A549 treated with GW870086 at 1 μM for 4 hours (cell line): ENCODE measurements at places on chromosomes 5 and 9. TPM values are rescaled to one million over a fixed set of nuclear protein-coding genes. Genes with fewer than 3 reads are reported as not detected.

The RAB3C gene
- total RNA-seq = 0.23 TPM in 1 of 5 replicates, not detected in the others

The LURAP1L gene
- 23.6 to 33.9 TPM (median 32.4 TPM) in 5 replicates for total RNA-seq

The ZFP2 gene
- total RNA-seq = not detected in 5 replicates

The SOHLH1 gene
- 0.10 TPM in 1 of 5 replicates, not detected in the others for total RNA-seq

The TNFSF15 gene
- total RNA-seq = 0.13 to 0.17 TPM (median 0.15 TPM) in 5 replicates

The PCDHA9 gene
- total RNA-seq = 0.02 to 0.07 TPM in 2 of 5 replicates, not detected in the others

The TBC1D2 gene
- 7.8 to 10.5 TPM (median 10.2 TPM) in 5 replicates for total RNA-seq

The CDH9 gene
- total RNA-seq = not detected in 5 replicates

The PCDHGA10 gene
- total RNA-seq = 0.02 TPM in 1 of 5 replicates, not detected in the others

The TCF7 gene
- 9.9 to 12.3 TPM (median 11.3 TPM) in 5 replicates for total RNA-seq

The NME5 gene
- not detected in 5 replicates for total RNA-seq

The PCDHA12 gene
- 2.5 to 3.4 TPM (median 3.1 TPM) in 5 replicates for total RNA-seq

The KIF4B gene
- total RNA-seq = 0.06 TPM in 1 of 5 replicates, not detected in the others

The GFI1B gene
- not detected in 5 replicates for total RNA-seq

The SPATA31D4 gene
- total RNA-seq = not detected in 5 replicates

The IFNA2 gene
- total RNA-seq = not detected in 5 replicates

The PRRX2 gene
- 6.6 to 12.9 TPM (median 12.4 TPM) in 5 replicates for total RNA-seq

The ZNF354C gene
- total RNA-seq = 0.50 to 1.0 TPM (median 0.70 TPM) in 5 replicates

The GLRA1 gene
- total RNA-seq = not detected in 5 replicates

The CARTPT gene
- total RNA-seq = not detected in 5 replicates

The NOL6 gene
- 65.8 to 74.5 TPM (median 71.7 TPM) in 5 replicates for total RNA-seq

The SIT1 gene
- not detected in 5 replicates for total RNA-seq

The IL3 gene
- not detected in 5 replicates for total RNA-seq

The FBP1 gene
- total RNA-seq = not detected in 5 replicates

The SPATA31E1 gene
- total RNA-seq = not detected in 5 replicates

The SPIN1 gene
- 28.8 to 40.6 TPM (median 35.5 TPM) in 5 replicates for total RNA-seq

The PSMD5 gene
- 27.9 to 34.2 TPM (median 31.0 TPM) in 5 replicates for total RNA-seq

The ZSWIM6 gene
- 4.2 to 5.7 TPM (median 5.5 TPM) in 5 replicates for total RNA-seq

The PCDHGB2 gene
- total RNA-seq = 0.05 to 0.19 TPM (median 0.10 TPM) in 5 replicates

The MYMK gene
- total RNA-seq = not detected in 5 replicates

The SGTB gene
- 6.3 to 8.7 TPM (median 7.1 TPM) in 5 replicates for total RNA-seq

The AIF1L gene
- 1.6 to 2.4 TPM (median 1.7 TPM) in 5 replicates for total RNA-seq

The CTXN3 gene
- total RNA-seq = not detected in 5 replicates

The PRRT1B gene
- total RNA-seq = 0.15 to 0.69 TPM (median 0.47 TPM) in 4 of 5 replicates, not detected in the other

The SOX30 gene
- 0.07 to 0.10 TPM in 2 of 5 replicates, not detected in the others for total RNA-seq

The IL5 gene
- not detected in 5 replicates for total RNA-seq

The C5 gene
- 11.2 to 14.5 TPM (median 12.2 TPM) in 5 replicates for total RNA-seq

The CCNO gene
- total RNA-seq = 5.6 to 8.3 TPM (median 7.3 TPM) in 5 replicates
